B cell (primary cell): ENCODE measurements at places on chromosomes 7 and 10.

DNA sequence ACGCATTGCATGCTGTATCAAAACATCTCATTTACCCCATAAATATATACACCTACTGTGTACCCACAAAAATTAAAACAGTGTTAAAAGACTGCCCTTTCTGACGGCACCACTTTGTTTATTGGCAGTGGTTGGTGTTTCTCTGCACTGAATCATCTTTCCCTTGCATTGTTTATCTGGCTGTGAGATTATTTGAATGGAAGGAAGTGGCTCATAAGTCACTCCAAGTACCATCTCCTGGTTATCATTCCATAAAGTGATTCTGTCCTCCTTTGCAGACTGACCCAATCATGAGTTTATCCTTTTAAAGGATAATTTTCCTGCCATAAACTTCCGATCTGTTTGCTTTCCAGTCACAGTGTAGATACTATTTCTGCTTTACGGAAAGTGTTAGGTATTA, 183.8 kb downstream of the CAMK1D start:
- DNase-seq: no peak

GRCh38 chr7:13577566-13578145, 411.8 kb downstream of the ETV1 start:
- DNase-seq: no peak

DNA sequence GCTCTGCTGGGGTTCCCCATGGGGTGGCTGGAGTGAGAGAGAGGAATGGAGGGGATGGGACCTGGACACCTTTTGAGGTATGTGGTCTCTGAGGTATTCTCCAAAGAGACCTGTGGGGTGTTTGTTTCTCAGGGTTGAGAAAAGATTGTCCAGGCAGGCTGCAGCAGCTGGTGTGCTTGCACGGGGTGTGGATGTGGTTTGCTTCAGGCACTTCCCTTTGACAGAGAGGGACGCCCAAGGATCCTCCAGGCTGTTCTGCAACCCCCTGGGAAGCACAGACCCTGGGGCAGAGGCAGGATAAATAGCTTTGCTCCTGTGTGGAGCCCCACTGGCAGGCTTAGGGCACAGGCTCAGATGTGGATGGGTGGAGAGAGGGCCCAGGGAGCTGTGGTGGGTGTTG, 115.1 kb upstream of the AGK start:
- no peak for DNase-seq

DNA sequence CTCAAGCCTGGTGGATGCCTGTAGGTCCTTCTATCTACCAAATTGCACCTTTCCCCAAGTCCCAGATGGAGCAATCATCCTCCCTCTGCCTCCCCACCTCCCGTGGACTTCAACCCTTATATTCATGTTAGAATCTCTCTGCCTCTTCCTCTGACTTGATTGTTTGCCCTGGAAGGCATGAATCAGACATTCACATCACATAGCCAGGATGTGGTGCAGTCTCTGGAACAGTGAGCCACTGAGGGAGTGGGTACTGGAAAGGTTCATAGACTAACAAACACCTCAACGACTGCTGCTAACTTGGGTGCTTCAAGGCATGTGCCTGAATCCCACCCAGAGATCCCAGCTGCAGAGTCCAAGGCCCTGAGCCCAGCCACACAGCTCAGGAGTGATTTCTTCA, 494.0 kb downstream of the TNS3 start:
- no peak for DNase-seq

GRCh38 chr10:114802177-114802576, 19.4 kb upstream of the FHIP2A start:
- no peak for DNase-seq

DNA sequence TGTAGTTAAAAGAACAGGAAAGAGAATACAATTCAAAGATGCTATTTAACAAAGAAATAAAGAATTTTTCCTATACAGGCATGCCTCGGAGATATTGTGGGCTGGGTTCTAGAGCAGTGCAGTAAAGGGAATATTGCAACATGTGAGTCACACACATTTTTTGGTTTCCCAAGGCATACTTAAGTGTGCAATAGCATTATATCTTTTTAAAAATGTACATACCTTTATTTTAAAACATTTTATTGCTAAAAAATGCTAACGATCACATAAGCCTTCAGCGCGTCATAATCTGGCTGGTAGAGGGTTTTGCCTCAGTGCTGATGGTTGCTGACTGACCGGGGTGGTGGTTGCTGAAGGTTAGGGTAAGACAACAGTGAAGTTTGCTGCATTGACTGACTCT, 54.4 kb downstream of the ESYT2 start:
- DNase-seq: no peak

DNA sequence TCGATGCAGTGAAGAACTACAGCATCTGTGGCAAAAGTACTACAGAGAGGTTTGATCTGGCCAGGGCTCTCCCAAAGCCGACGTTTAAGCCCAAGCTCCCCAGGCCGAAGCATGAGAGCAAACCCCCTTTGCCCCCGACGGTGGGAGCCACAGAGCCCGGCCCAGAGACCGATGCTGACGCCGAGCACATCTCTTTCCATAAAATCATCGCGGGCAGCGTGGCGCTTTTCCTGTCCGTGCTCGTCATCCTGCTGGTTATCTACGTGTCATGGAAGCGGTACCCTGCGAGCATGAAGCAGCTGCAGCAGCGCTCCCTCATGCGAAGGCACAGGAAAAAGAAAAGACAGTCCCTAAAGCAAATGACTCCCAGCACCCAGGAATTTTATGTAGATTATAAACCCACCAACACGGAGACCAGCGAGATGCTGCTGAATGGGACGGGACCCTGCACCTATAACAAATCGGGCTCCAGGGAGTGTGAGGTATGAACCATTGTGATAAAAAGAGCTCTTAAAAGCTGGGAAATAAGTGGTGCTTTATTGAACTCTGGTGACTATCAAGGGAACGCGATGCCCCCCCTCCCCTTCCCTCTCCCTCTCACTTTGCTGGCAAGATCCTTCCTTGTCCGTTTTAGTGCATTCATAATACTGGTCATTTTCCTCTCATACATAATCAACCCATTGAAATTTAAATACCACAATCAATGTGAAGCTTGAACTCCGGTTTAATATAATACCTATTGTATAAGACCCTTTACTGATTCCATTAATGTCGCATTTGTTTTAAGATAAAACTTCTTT, 2.3 kb downstream of the LRRTM3 start:
- DNase-seq: no peak

GRCh38 chr7:138625849-138626230, 75.3 kb downstream of the SVOPL start:
- no peak for DNase-seq

DNA sequence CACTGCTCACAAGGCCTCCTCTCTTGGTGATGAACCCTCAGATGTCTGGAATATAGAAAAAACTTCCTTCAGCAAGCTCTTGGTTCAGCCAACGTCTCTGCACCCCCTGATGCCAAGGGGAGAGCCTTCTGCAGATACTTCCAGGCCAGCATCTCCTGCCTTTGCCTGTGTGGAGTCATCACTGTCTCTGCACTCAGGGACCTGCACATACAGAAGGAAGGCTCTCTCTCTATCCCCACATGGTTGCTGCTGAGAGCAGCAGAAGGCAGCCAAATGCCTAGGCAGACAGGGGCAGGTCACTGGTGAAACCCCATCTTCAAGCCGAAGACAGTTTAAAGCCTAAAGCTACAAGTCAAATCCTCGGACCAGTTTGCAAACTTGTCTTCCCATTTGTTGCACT, 137.6 kb downstream of the WDR11 start:
- no peak for DNase-seq

GRCh38 chr7:70527520-70528115, 604.3 kb upstream of the GALNT17 start:
- no peak for DNase-seq

DNA sequence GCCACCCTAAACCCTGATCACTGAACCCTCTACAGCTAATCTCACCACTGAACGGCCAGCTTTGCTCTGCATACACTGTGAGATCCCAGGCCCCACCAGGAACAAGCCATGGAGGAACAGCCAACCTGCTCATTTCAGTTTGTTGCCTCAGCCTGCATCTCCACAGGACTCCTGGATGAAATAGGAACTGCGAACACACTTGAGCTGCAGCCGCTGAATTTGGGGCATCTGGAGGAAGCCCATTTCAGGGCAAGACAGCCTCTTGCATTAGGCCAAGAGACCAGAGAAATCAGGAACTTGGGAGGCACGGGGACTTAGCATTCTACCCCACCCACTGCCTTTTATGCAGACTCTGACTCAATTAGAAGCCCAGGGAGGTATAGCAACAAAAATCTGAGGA, 14.5 kb upstream of the EGR2 start:
- DNase-seq: no peak
